ENCODE measurements at places on chromosomes 3 and 15. TPM values are rescaled to one million over a fixed set of nuclear protein-coding genes. Genes with fewer than 3 reads are reported as not detected.

GRCh38 chr3:85427467-85427866, 468.7 kb downstream of the CADM2 start:
- no peak for DNase-seq
- no peaks in the 10 kb centered on the region for H3K27me3 ChIP-seq
- H3K27ac ChIP-seq: no peak overlapping the region
- H3K36me3 ChIP-seq: no peaks in the 10 kb centered on the region
- no peaks in the 10 kb centered on the region for H3K4me1 ChIP-seq

DNA sequence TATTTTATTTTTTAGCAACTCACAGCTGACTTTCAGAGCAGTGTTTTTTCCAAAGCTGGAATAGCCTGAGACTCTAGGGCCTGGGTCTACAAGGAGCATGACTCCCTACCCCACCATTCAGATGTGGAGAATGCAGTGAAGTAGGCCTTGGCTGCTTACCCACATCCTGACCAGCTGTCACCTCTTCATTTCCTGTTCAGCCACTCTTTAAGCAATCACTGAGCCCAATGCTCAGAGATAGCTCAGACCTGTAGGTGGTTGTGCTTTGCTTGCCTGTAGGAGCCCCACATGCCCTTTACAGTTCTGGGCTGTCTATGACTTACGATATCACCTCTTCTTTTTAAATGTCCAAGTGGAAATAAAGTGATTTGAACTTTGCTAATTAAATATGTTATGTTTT, 148.1 kb downstream of the NEK11 start:
- no peak overlapping the region for H3K27ac ChIP-seq
- H3K4me3 ChIP-seq: no peak overlapping the region
- H3K36me3 ChIP-seq: no peaks in the 10 kb centered on the region
- H3K27me3 ChIP-seq: no peaks in the 10 kb centered on the region
- H3K4me1 ChIP-seq: no peaks in the 10 kb centered on the region

- H3K27me3 ChIP-seq: no peaks in the 10 kb centered on the region
- no peak overlapping the region for H3K27ac ChIP-seq
- DNase-seq: no peak
Measured at GRCh38 chr3:117572786-117573185, 863.2 kb downstream of the TUSC7 start.

GRCh38 chr15:38781196-38781595, 216.6 kb upstream of the RASGRP1 start:
- H3K36me3 ChIP-seq: no peaks in the 10 kb centered on the region
- H3K4me3 ChIP-seq: no peak overlapping the region
- DNase-seq: no peak
- no peak overlapping the region for H3K27ac ChIP-seq

- DNase-seq: no peak
- no peaks in the 10 kb centered on the region for H3K27me3 ChIP-seq
- no peak overlapping the region for H3K4me3 ChIP-seq
- no peaks in the 10 kb centered on the region for H3K4me1 ChIP-seq
- H3K27ac ChIP-seq: no peak overlapping the region
Measured at GRCh38 chr3:154235330-154235729, 89.0 kb downstream of the DHX36 start.

DNA sequence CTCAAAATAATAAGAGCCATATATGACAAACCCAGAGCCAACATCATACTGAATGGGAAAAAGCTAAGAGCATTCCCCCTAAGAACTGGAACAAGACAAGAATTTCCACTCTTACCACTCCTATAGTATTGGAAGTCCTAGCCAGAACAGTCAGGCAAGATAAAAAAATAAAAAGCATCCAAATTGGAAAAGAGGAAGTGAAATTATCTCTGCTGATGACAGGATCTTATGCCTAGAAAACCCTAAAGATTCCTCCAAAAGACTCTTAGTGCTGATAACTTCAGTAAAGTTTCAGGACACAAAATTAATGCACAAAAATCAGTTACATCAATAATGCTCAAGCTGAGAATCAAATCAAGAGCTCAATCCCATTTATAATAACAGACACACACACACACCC, 45.9 kb upstream of the SLC2A2 start:
- DNase-seq: no peak
- no peak overlapping the region for H3K27ac ChIP-seq
- no peak overlapping the region for H3K4me3 ChIP-seq
- H3K36me3 ChIP-seq: no peaks in the 10 kb centered on the region

DNA sequence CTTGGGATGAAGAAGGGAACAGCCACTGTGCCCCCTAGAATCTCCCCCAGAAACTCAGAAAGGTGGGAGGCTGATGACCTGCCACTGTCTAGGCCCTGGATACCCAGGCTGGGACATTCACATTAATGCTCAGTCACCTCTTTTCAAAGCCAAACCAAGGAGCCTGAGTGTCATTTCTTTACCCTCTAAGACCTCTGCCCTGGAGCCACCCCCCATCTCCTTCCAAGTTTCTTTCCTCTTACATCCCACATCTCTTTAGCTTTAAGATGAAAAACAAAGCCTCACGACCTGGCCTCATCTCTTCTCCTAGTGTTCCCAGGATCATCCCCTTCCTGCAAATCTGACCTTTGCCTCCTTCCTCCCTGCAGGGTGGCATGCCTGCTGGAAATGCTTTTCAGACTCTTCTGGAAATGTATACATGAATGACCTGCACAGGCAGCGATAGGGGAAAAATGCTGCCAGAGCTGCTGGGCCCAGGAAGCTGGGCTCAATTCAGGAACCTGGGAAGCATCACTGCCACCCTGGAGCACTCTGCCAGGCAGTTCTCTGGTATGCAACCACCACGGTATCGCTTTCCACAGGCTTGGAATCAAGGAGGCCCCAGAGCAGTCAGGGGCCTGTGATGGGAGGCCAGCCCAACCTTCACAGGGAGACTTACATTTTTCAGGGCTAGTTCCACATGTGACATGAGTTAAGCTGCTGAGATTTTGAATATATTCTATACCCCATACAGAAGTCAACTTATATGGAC, 67.6 kb downstream of the DAPK2 start:
- no peaks in the 10 kb centered on the region for H3K36me3 ChIP-seq
- H3K4me1 ChIP-seq: peaks cover 28% of the 10 kb centered on the region
- no peak overlapping the region for H3K27ac ChIP-seq
- no peaks in the 10 kb centered on the region for H3K27me3 ChIP-seq
- no peak for DNase-seq
- no peak overlapping the region for H3K4me3 ChIP-seq

DNA sequence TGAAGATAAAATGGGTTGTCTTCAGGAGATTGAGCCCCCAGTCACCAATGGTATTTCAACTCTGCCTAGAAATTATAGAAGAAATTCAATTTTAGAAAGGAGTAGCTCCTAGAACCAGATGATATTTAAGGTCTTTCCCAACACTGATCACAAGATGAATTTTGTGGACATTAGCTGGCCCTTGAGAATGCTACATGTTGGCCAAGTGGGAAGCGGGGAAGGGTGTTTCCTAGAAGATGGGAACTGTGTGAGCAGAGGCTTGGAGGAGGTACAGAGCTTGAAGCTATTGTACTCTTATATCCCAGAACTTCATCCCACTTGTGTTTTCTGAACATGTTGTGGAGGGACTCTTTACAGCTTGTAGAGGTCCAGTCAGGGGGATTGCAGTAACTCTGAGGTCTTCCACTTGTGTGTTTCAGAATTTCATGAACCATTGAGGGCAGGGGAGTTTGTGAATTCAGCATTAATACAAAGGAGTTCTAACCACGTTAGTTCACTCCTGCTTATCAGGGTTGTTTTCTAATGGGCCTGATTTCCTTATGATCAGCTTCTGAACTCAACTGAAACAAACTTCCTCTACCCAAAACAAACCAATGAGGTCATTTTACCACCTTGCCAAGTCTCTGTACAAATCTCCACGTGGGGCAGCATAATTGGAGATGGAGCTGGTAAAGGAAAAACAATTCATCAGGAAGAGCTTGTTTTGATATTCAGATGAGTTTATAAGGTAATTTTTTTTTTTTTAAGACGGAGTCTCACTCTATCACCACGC, 152.6 kb upstream of the TPM1 start:
- no peaks in the 10 kb centered on the region for H3K27me3 ChIP-seq
- no peaks in the 10 kb centered on the region for H3K36me3 ChIP-seq
- no peak overlapping the region for H3K4me3 ChIP-seq
- H3K4me1 ChIP-seq: no peaks in the 10 kb centered on the region
- DNase-seq: no peak

- H3K27me3 ChIP-seq: no peaks in the 10 kb centered on the region
- no peak overlapping the region for H3K4me3 ChIP-seq
- DNase-seq: no peak
- no peaks in the 10 kb centered on the region for H3K36me3 ChIP-seq
Measured at GRCh38 chr15:45165536-45165935, 22.2 kb downstream of the SHF start.

GRCh38 chr15:88491158-88491557, 23.6 kb downstream of the MRPS11 start:
- H3K4me1 ChIP-seq: no peaks in the 10 kb centered on the region
- no peaks in the 10 kb centered on the region for H3K36me3 ChIP-seq
- no peaks in the 10 kb centered on the region for H3K27me3 ChIP-seq

- peaks cover 20% of the 10 kb centered on the region for H3K4me1 ChIP-seq
- no peaks in the 10 kb centered on the region for H3K36me3 ChIP-seq
- H3K4me3 ChIP-seq: no peak overlapping the region
- H3K27me3 ChIP-seq: no peaks in the 10 kb centered on the region
- no peak for DNase-seq
Measured at GRCh38 chr3:101039285-101039684, 46.1 kb upstream of the ABI3BP start.

DNA sequence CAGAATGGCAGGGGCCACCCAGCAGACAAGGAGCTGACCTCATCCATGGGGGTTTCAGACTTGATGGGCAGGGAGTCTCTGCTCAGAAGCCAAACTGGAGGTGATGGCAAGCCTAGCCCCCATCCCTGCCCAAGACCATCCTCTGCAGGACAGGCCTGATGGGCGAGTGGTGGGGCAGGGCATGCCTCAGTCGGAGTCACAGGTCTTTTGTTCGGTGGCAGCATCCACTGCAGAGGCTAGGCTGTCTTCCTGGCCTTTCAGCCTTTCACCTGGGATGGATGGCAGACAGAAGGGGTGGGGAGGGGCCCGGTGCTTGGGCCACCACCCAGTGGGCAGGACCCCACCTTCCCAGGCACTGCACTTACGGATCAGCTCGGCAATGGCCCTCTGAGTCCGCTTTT, 44.4 kb downstream of the PTH1R start:
- H3K27me3 ChIP-seq: no peaks in the 10 kb centered on the region
- no peak for DNase-seq
- H3K4me3 ChIP-seq: no peak overlapping the region
- H3K27ac ChIP-seq: no peak overlapping the region

LYSMD4 gene
- 9.4 TPM for total RNA-seq

KATNBL1 gene
- 49.4 TPM for total RNA-seq

LMOD3 gene
- not detected for total RNA-seq

FANCD2OS gene
- total RNA-seq: not detected

AGBL1 gene
- total RNA-seq: not detected
